ENCODE measurements at places on chromosomes 2 and 18.

DNA sequence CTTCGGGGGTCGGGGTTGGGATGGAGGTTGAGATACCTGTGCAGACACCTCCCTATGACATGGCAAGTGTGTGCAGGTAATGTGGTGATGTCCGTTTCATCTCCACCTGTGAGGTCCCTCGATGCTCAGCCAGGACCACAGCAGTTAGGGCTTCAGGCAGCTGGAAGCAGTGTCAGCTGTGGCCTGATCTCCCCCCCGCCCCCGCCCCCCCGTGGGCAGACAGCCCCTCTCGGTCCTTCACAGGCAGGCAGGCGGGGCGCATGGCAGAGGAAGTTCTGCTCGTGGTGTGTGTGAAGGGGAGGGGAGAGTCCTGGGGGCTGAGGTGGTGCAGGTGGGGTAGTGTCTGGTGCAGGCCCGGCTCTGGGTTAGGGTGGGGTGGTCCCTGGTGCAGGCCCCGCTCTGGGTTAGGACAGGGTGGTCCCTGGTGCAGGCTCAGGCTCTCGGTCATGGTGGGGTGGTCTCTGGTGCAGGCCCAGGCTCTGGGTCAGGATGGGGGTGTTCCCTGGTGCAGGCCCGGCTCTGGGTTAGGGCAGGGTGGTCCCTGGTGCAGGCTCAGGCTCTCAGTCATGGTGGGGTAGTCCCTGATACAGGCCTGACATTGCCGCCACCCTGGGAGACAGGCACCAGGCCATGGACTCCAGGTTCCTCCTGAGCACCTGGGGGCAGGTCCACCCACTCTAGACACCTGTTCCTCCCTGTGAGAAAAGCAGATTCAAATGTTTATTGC, 94.3 kb downstream of the NFATC1 start:
- no peak for DNase-seq

DNA sequence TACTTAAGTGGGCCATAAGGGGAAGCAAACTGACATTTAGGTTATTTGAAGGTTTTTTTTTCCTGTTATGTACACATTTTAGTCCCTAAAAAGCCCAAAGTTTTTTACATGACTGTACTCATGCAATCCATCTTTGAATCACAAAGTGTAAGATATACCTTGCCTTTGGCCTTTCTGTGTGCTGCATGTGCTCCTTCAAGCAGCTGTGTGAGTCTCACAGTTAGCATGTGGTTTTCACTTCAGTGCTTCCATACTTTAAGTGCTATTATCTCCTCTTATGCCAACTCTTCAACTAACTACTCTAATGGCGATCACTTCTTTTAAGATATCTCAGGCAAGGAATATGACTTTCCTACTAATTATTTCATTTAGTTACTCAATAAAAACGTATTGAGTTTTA, 597.1 kb upstream of the ACVR2A start:
- DNase-seq = no peak

GRCh38 chr2:37614061-37614738, 57.2 kb downstream of the CDC42EP3 start:
- DNase-seq = no peak

DNA sequence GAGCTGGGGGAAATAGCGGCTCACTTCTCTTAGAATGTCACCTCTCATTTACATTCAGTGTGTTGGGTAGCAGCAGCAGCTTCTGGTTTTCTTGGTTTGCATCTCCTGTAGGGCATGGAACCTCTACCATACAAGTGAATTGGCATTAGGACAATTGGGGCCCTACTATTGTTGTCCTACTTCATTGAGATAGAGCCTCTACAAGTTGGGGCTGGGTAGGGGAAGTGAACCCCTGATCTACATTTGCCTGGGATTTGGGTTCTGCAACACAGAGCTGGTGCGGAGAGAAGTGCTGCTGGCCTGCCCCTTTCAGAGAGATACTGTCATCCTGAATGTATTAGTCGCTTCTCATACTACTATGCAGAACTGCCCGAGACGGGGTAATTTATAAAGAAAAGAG, 391.6 kb upstream of the HS6ST1 start:
- DNase-seq = no peak

DNA sequence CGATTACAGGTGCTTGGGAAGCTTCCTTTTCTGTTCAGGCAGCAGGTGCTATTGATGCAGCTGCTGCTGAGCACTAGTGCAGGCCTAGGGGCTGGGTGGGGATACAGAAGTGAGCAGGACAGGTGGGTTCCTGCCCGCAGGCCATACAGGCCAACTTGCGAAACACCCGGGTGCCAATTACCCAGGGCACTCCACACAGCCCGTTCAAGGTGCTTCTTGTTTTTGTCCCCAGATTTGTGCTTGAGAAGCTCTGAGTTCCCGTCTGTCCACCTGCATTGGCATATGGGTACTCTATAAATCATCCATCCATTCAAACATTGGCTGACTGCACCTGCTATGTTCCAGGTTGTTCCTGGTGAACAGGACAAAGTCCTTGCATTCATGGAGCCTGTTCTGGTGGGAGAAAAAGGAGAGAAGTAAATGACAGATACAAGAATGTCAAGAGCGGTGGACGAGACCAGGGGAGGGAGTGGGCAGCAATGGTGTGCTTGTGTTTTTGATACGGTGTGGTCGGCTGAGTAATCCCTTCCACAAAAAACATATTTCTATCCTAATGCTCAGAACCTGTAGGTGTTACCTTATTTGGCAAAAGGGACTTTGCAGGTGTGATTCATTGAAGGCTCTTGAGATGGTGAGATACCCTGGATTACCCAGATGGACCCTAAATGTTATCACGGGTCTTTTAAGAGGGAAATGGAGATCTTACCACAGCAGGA, 31.4 kb downstream of the SH3BP4 start:
- no peak for DNase-seq

DNA sequence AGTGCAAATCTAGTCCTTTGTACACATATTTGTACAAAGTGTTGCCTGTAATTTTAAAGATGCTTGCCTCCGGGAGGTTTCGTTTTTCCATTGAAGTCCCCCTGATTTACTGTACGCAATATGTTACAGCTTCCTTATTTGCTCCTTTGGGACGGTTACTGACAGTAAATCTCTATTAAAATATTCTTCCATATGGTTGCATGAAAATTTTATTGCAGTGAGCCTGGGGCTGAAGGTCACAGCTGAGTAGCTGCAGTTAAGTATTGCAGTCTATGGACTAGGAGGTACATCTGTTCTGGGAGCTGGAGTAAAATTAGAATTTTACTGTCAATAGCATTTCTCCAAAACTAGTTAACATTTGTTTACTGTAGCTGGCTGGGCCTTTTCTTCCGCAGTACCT, 119.2 kb downstream of the ETAA1 start:
- DNase-seq = no peak

- DNase-seq = no peak
These were observed 657 bp upstream of the BIN1 start for GRCh38 chr2:127107622-127107999.
